Cerebellum (tissue), 4 donors: ENCODE measurements at places on chromosomes 2 and 18. TPM values are rescaled to one million over a fixed set of nuclear protein-coding genes. Genes with fewer than 3 reads are reported as not detected.

- DNase-seq: no peak
These were observed 218.2 kb downstream of the NDUFA10 start for GRCh38 chr2:239806758-239807434.

DNA sequence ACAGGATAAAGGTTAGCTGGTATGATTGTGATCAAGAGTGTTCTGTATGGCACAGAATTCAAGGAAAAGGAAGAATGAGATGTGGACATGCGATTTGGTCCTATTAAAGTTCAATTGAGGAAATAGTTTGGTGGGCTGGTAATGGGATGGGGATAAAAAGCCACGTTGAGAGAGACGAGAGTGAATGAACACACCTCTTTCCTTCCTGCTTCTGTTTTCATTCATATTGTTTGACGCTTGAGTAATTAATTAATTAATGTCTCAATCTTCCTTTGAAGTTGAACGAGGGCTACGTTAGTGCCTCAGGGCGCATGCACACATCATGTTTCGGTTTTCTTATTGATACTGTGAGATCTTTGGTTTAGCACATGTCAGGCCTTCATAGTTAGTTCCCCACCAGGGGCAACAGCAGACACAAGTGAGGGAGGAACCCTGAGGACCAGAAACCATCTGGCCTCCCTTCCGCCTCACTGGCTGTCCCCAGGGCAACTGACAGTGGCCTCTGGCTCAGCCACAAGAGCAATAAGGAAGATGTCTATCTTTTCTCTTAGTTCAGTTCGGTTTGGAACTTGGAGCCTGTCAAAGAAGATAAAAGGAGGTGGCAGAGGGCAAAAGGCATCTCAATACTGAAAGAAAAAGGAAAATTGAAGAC is 116.0 kb downstream of the LIPG start:
- DNase-seq: peak; percentile 48

DNA sequence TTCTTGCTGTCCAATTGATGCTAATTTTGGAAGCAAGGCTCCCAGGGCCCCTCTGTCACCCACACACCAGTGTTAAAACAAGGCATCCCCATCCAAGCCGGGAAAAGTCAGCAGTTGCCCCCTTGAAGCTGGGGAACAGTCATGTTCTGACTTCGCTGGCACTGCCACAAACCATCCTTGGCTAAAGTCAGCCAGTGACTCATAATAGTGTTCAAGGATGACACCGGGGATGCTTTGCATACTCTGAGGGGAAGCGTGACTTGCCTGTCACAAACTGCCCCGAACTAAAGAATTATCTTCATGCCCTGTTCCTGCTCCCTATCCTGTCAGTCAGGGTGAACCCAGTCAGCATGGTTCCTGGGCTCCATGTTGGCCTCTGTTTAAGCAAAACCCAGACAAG is 37.0 kb downstream of the TGFA start:
- no peak for DNase-seq

GRCh38 chr2:219118504-219118903 is 42.1 kb downstream of the NHEJ1 start:
- no peak for DNase-seq

DNA sequence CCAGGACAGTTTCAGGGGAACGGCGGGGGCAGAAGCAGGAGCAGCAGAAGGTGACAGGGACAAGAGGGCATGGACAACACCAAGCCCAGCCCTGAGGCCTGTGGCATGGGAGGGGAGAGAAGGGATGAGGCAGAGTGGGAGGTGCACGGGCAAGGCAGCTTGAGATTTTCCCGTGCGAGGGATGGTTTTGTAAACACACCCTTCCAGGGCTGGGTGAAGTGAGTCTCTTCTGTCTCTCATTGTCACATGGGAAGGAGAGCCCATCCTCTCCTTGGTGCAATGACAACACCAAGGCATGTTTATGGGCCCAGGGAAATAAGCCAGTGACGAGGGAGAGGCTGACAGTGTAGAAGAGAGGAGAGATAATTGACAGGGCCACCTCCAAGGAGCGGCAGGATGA is 69.6 kb upstream of the RIOK3 start:
- no peak for DNase-seq

DNA sequence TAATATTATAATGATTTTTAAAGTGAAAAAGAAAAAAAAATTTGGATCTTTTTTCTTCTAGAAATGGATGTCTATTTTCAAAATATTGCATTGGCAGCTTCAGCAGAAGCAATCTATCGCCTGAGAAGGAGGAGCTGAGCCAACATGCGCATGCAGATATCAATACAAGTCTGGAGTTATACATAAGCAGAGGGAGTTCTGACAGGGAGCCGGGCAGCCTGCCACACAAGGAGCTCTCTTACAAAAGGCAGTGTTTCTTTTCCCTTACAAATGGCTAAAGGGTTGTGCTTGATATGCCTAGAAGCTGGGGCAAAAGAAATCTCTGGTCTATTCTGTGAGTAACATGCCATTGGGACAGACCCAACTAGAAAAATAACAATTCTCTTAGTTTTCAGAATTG is 291.9 kb upstream of the TRIB2 start:
- no peak for DNase-seq

GRCh38 chr2:71615767-71616730 is 162.7 kb downstream of the DYSF start:
- no peak for DNase-seq

DNA sequence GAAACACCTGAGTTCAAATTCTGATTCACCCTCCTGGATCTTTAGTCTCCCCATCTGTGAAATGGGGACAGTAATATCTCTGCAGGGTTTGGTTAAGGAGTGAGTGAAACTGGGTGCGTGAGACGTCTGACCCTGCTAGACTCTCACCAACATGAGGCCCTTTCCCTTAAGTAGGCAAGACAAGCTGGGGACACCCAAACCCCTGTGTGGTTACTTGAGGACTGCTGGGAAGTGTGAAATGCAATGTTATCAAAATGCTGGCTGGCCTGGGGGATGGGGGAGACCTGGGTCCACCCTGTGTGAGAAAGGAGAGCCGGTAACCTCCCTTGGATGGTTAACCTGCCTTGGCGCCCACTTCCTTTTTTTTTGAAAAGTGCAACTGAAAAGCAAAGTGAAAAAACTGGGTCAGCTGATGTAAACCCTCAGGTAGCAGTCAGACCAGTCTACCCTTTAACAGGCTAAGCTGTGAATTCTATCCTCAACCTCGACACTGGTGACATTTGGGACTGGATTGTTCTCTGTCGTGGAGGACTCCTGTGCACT is 82.3 kb downstream of the INPP5D start:
- no peak for DNase-seq

DNA sequence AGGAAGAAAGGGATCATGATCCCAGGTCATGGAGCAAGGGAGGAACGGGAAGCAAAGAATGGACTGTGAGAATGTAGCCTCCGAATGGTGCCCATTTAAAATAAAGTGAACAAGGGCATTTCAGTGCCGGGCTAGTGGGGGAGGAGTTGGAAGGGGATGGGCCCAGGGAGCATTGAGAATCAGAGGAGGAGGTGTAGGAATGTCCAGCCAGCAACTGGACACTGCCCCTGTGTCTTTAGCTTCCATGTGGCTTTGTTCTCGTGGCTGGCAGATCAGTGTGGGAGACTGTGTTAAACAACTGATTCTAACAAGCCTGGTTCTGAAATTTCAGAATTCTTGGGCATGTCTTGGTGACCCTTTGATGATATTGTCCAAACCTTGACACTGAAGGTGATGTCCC is 1.4 kb upstream of the RNF103 start:
- DNase-seq: no peak

The C2orf49 gene
- 24.3 TPM for total RNA-seq

The CXCR4 gene
- 110 TPM for total RNA-seq

The DAW1 gene
- total RNA-seq: 2.8 TPM

The ERFE gene
- total RNA-seq: 1.7 TPM
